HEK293T (cell line): ENCODE measurements at places on chromosomes 12 and 14.

GRCh38 chr12:21907948-21908837, 33.0 kb downstream of the ABCC9 start:
- no peak for DNase-seq

GRCh38 chr12:38984388-38984787, 79.0 kb upstream of the CPNE8 start:
- DNase-seq: no peak

DNA sequence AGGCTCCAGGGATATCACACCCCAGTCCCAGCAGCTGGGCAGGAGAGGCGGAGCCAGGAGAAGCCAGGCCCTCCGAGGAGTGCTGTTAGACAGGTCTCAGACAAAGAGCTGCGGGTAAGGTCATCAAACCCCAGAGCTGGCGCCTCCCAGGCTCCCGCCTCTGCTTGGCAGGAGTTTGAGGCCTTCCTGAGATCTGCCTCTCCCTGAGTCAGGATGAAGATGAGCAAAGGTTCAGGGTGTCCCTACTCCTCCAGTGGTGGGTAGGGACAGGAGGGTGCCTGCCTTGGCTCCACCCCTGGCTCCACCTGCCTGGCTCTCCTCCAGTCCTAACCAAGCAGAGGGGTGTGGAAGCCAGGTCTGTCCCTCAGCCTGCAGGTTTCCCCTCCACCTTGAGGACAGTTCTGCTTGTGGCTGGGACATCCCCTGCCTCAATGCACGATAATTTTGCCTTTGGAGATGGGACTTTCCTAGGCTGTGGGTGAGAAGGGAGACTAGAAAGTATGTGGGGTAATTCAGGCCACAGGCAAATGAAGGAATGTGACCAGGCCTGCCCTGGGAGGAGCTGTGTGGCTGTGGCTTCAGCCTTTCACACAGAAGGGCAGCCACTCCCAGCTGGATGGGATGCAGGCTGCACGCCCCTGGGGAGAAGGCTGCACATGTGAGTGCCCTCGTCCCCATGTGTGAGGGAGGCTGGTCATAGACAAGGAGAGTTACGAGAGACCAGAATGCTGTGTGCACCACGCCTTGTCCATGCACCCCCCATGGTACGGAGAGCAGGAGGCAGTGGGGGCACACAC, 2.2 kb downstream of the PLEKHG6 start:
- DNase-seq: no peak

GRCh38 chr14:93010522-93011140, 87.7 kb downstream of the CHGA start:
- DNase-seq: no peak

DNA sequence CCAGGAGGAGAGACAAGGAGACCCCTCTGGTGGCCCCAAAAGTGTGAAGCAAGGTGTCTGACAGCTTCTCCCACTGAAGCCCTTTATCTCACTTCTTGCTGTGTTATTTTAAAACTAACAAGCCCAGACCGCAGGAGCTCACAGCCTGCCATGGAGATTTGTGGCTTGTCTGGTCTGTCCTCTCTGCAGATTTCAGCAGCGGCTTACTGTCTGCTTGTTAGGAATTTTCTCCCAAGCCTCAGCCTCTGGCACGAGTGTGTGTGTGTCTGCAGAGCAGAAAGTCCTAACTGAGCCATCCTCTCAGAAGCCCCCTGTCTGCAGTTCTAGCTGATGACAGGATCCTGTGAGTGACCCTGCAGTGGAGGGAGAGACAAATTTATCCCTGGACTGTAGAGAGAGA, 87.9 kb upstream of the HSPB8 start:
- no peak for DNase-seq

- DNase-seq: no peak
Observed at GRCh38 chr12:26633591-26634210, 199.3 kb downstream of the ITPR2 start.

DNA sequence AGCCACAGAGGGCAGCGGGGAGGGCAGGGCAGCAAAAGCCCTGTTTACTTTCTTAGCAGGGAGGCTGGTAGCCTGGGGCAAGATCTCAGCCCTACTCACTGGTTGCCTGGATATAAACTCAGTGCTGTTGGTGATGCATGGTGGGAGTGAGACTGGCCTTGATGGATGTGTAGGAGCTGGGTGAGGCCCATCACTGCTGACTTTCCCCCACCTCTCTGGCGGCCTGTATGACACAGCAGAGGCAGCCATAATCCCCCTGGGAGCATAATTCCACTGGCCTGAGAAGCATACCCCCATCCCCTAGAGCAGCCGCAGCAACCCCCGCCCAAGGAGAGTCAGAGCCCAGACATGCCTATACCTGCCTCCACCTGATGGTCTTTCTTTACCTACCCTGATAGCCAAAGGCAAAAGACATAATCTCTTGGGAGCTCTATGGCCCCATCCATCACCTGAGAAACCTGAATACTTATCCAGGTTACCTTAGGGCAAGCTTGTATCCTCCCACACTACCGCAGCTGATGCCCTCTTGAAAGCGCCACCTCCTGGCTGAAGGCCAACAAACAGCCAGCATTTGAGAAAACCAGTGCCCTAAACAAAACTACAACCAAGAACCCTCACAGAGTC, 59.3 kb downstream of the DNAI7 start:
- DNase-seq: no peak

DNA sequence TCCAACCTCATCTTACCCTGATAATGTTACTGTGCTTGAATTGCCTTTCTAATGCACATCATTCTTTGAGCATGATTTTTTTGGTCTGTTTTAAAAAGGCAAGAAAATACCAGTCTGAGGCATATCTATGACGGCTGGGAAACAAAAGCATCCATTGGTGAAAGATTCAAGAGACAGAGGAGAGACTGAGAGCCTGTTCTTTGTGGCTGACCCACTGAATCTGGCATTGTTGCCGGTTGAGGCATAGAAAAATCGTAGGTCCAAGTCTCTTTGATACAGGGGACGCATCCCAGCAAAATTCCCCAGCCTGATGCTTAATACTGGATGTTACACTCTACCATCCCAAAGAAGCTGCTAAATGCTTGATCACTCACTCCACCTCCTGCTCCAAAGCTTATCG, 2.9 kb upstream of the KLHL42 start:
- no peak for DNase-seq

GRCh38 chr14:88326352-88327103, 3.5 kb upstream of the KCNK10 start:
- DNase-seq: no peak

DNA sequence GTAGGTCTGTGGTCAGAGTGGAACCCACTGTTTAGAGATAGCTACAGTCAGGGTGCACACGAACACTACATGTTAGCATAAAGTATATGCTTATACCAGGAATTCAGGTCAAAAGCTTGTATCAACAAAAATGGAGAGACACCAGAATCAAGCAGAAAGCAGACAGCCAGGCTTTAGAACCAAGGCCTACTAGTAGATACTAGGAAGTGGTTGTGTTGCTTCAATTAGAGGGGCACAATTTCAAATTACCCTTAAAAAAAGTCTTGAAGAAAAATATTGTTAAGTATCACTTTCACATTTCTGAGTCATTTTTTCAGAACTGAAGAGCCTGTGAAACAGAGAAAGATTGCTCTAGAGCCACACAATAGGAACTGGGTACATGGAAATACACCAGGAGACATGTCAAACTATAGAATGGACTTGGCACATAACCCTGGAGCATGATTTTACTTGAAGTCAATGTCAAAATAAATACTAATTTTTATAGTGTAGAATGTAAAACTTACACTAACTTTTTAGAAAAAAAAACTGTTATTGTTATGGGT, 41.6 kb downstream of the LRRC9 start:
- DNase-seq: no peak

GRCh38 chr12:98955284-98955683, 310.2 kb downstream of the APAF1 start:
- DNase-seq: peak; percentile 42

- DNase-seq: no peak
Observed at GRCh38 chr12:69999561-69999960, 174.5 kb downstream of the MYRFL start.

- DNase-seq: no peak
Observed at GRCh38 chr12:7719946-7720730, 8.9 kb downstream of the DPPA3 start.
